ENCODE measurements at places on chromosomes 7 and 10.

DNA sequence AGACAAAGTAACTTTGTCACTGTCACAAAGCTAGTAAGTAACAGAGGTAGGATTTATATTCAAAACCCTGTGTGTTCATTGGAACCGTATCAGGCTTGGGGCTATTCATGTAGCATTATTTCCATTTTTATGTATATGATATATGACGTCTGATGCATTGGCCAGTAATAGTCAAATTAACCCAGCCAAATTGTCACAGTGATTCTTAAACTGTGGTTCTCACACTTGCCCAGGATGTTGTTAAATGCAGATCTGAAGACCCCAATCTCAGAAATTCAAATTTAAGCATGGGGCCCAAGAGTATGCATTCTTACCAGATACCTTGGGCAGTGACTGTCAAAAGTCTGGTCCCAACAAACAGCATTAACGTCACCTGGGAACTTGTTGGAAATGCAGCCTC is 63.9 kb downstream of the C1GALT1 start:
- no peak for DNase-seq

DNA sequence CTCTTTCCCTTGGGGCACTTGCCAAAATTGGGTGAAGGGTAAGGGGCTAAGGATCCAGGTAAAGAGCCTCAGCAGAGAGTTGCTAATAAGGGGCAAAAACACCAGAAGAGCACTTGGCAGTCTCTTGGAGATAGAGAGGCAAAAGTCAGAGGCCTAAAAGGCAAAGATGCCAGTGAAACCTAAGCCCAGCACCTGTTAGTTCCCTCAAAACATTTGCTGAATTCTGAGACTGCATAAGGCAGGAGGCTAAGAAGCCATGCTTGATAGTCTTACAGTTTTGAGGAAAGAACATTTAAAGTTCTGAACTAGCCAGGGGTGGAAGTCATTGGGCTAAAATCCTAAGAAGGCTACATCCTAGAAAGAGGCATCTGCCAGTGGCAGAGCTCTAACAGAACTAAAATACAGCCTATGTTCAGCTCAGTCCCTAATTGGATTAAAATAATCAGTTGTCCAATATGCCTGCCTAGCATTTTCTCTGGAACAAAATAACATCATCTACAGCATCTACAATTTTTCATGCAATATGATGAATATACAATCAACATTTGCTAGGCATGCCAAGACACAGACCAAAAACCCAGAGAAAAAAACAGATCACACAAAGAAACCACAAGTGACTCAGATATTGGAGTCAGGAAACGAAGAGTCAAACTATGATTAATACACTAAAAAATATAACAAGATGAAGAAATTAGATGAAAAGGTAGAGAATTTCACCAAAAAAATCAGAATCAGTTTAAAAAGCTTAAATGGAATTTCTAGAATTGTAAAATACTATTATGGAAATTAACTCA is 7.7 kb downstream of the HTR7 start:
- no peak for DNase-seq

DNA sequence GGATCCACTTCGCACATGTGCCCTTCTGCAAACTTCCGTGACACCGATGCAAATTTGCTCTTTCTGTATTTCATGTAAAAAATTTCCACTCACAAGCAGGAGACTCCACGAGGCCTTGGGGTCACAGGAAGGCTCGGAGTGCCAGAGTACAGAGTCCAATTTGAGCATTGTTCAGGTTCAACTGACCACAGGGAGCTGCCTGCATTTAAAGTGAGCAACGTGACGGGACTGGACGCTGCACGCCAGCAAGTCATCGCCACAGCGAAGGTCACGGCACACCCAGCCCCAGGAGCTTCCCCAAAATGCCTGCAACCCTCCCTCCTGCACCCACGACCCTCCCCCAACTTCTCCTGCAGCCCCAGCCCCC is 41.5 kb upstream of the NKX6-2 start:
- DNase-seq, result no peak

GRCh38 chr7:22663357-22663718 is 63.7 kb upstream of the IL6 start:
- DNase-seq, result no peak

GRCh38 chr10:113142601-113143362 is 192.7 kb downstream of the TCF7L2 start:
- no peak for DNase-seq

DNA sequence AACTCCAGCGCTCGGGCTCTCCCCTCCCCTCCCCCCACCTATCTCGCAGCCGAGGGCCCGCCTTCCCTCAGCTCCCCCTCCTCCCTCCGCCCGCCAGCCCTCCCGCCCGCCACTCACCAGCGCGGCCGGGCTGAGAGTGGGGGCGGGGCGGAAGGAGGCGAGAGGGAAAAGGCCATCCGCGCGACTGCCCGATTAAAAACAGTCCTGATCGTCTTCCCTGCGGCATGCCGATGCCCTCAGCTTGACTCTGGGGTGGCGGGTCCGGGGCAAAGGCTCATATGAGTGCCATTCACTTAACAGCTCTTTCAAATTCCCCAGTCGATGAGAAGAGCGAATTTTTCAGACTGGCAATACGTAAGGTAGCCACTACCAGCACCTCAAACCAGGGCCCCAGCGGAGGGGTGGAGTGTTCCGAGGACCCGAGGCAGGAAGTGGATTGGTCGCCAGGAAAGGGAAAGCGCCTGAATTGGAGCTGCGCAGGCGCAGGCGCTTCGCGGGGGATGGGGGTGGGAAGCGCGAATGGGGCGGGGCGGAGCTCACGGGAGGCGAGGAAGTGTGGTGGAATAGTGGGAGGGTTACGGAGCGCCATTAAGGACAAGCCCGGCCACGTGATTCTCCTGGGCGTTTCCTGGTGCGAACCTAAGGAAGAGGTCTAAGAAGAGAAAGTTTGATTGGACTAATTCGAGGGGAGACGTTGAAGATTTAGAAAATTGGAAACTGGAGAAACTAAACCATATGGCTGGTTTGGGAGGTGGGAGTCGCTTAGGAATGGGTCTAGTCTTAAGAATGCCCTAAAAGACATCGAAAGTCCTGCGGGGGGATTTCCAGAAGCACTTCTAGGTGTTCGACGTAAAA is at the start of gene UPF2:
UPF2 (minus strand) TSS at position 13 of the 855 bp plus-strand sequence. CDS start 7,386 bp downstream, outside the sequence.
- peak; percentile 92 for DNase-seq

DNA sequence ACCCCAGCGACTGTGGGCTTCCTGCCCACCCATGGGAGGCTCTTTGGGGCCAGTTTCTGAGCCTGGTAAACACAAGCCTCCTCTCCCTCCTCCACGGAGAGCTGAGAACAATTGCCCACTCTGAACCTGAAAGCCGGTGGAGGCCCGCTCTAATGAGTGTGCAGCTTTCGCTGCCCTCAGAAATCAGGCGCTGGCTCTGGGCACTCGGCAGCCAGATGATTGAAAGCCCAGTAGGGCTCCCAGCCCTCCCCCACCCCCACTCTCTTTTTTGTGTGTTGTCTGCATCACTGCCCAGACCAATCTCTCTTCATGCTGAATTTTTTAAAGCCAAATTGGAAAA is 438.9 kb downstream of the RPS24 start:
- DNase-seq, result no peak

DNA sequence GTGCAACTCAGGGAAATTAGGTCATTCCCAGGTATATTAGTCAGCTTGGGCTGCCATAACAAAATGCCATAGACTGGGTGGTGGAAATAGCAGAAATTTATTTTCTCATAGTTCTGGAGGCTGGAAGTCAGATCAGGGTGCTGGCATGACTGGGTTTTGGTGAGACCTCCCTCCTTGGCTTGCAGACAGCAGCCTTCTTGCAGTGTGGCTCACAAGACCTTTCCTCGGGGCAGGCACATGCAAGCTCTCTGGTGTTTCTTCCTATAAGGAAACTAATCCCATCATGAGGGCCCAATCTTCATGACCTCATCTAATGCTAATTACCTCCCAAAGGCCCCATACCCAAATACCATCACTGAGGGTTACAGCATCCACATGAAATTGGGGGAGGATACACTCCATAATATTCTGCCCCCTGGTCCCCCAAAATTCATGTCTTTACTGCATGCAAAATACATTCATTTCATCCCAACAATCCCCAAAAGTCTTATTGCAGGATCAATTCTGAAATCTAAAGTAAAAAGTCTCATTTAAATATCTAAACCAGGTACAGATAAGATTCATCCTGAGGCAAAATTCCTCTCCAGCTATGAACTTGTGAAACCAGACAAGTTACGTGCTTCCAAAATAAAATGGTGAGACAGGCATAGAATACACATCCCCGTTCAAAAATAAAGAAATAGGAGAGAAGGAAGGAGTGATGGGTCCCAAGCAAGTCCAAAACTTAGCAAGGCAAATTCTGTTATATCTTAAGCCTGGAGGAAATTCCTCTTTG is 17.4 kb upstream of the CBLL1 start:
- DNase-seq, result no peak

DNA sequence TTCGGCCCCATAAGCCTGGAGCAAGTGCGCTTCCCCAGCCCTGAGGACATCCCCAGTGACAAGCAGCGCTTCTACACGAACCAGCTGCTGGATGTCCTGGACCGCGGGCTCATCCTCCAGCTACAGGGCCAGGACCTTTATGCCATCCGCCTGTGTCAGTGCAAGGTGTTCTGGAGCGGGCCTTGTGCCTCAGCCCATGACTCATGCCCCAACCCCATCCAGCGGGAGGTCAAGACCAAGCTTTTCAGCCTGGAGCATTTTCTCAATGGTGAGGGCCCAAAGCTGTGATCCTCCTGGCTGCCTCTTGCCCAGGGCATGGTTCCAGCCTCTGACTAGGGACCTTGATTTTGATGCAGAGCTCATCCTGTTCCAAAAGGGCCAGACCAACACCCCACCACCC is 10.1 kb downstream of the IRF5 start:
- DNase-seq, result no peak

DNA sequence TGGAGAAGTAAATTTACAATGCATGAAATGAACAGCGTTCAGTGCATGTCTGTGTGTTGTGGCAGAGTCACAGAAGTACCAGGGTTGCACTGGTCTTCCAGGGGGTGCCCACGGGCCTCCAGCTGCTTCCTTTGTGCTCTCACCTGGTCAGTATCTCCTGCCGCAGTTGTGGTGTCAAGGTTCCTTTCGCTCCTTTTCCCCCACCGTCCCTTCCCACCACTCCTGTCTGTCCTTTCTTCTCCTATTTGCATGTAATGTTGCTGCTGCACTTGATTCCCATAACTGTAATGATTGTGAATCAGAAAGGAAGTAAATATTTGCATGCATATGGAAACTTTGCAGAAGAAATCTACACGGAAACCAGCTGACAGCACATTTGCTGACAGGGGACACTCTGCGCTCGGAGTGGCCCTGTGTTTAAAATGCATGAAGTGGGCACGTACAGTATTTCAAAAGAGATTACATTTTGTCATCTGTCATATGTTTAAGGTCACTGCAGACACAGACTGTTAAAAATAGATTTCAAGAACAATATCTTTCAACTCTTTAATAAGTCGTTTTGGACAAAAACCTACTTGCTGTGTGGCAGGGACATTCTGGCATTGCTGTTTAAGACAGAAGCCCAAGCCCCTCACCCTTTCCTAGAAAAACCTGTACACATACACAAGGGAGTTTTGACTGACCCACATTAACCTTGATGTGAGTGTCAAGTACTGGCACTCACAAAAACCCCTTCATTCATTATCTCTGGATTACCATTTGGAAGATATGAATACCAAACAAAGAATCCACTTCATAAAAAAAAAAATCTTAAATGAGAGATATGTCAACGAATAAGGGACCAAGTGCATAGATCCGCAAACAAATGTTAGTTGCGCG is 336.7 kb upstream of the KLF6 start:
- no peak for DNase-seq

DNA sequence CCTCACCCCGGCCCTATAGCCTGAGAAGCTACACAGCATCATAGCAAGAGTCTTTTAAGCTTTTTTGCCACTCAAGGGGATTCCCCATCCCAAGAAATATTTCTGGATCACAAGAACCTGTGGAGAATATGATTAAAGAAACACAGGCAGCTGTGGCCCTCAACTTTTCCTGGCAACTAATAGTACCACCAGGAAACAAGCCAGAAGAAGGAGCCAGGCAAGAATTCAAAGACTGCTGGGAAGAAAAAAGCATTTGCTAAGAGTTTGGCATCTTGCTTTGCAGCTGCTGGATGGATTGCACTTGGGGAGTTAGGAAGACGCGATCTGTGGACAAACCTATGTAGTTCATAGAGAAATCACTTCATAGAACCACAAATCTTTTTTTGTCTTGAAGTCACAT is 437.8 kb downstream of the PLXDC2 start:
- no peak for DNase-seq

GRCh38 chr7:100886936-100887515 is 2.5 kb downstream of the UFSP1 start:
- DNase-seq, result no peak

DNA sequence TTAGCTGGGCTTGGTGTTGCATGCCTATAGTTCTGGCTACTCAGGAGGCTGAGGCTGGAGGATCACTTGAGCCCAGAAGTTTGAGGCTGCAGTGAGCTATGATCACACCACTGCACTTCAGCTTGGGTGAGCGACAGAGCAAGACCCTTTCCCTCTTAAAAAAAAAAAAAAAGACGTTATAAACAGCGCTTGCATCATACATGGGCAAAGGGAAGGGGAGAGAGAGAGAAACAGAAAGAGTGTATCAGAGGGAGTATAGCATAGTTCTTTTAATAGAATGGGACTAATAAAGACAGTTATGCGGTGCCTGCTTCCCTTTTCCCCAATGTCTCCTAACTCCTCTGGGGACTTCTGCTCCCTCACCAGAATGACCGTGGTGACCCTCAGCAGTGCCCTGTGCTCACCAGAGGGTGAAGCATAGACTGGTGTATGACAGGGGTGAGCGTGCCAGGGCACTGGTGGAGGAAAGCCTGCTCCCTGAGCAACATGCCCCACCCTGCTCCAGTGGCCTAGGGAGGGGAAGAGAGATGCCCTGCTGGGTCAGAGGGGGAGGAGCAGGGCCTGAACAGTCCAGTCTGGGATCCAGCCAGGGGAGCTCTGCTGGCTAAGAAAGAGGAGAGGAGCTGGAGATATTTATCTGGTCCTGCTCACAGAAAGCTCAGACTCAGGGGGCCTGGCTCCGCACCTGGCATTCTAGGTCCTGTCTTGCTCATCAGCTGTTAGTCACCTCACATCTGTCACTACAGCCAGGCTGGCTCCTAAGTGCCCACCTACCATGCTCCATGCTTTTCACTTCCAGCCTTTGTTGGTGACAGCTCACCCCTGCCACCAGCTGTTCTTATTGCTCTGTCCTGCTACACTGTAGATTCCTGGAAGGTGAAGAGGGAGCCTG is 2.2 kb downstream of the PDZD7 start:
- no peak for DNase-seq

DNA sequence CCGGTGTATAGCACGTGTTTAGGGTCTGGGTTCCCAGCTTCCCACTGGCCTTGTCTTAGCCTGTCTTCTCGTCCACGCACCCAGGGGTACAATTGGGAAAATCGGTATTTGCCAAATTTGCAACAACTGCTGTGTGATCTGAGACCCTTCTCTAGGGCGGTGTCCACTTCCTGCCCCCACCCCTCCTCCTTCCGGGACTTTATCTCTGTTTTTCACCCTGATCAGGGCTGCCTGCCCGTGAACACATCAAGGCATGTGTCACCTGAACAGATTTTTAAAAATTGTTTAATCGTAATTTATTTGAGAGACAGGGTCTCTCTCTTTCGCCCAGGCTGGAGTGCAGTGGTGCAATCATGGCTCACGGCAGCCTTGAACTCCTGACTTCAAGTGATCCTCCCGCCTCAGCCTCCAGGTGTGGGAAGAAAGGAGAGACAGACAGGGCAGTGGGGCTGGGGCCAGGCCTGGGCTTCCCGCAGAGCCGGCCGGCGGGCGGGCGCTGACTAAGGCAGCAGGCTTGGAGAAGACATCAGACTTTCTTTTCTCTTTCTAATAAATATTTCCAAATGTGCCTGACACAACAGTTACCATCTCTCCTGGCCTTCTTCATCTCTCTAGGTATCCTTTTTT is 27.5 kb downstream of the ELFN1 start:
- no peak for DNase-seq

Data from effector memory CD8-positive, alpha-beta T cell (primary cell).